ENCODE measurements at places on chromosomes 7 and 10. TPM values are rescaled to one million over a fixed set of nuclear protein-coding genes. Genes with fewer than 3 reads are reported as not detected.
A peak's percentile ranks its signal among the peaks of the same experiment; 100 is the strongest.

Gene UBTD1
- total RNA-seq: 2.0 TPM

Gene SEC61A2
- total RNA-seq: 9.5 TPM

Gene SPAG6
- not detected for total RNA-seq

Gene MUC3A
- total RNA-seq: 0.16 TPM

Gene DOCK4
- 2.1 TPM for total RNA-seq

Gene GRB10
- 3.7 TPM for total RNA-seq

Gene FFAR4
- not detected for total RNA-seq

Gene FAM24B
- 4.1 TPM for total RNA-seq

Gene CALML5
- not detected for total RNA-seq

Gene APBB1IP
- total RNA-seq: 41.8 TPM

Gene PNLIPRP2
- total RNA-seq: not detected

Gene SFTPA2
- 2.9 TPM for total RNA-seq

Gene TCAF2
- 19.7 TPM for total RNA-seq

Gene SPDYE1
- not detected for total RNA-seq

Gene BMPER
- total RNA-seq: not detected

Gene PON3
- not detected for total RNA-seq

Gene PKD2L1
- total RNA-seq: not detected

Gene TRPV6
- not detected for total RNA-seq

Gene BTBD16
- not detected for total RNA-seq

Gene ZCWPW1
- total RNA-seq: 4.2 TPM

- DNase-seq: no peak
Observed at GRCh38 chr10:78817361-78817760, 251.4 kb upstream of the ZMIZ1 start.

- no peak for DNase-seq
Observed at GRCh38 chr10:17220652-17221100, 7.4 kb upstream of the VIM start.

- peak; percentile 33 for DNase-seq
Observed at GRCh38 chr10:119199231-119199992, 8.0 kb upstream of the GRK5 start.

- no peak for DNase-seq
Observed at GRCh38 chr7:64651632-64652165, 14.2 kb upstream of the ZNF107 start.

GRCh38 chr7:123757095-123757494, 8.3 kb upstream of the WASL start:
- DNase-seq: no peak

GRCh38 chr10:62548686-62549085, 174.5 kb downstream of the ZNF365 start:
- DNase-seq: no peak

DNA sequence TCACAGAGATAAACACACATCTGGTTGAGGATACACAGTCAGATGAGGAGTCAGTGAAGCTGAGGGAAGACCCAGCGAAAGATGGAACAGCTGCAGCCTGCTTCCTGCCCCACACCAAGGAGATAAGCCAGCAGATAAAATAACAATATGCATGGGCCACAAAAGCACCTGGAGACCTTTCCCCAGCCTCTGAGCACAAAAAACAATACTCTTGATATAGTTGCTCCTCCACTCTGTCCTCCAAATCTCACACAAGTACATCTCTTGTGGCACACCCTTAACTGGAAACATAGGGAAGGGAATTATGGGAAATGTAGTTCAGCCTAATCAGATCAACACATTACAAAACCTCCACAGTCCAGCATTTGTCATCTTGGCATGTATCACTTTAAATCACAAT, 9.7 kb upstream of the FHIP2A start:
- no peak for DNase-seq

DNA sequence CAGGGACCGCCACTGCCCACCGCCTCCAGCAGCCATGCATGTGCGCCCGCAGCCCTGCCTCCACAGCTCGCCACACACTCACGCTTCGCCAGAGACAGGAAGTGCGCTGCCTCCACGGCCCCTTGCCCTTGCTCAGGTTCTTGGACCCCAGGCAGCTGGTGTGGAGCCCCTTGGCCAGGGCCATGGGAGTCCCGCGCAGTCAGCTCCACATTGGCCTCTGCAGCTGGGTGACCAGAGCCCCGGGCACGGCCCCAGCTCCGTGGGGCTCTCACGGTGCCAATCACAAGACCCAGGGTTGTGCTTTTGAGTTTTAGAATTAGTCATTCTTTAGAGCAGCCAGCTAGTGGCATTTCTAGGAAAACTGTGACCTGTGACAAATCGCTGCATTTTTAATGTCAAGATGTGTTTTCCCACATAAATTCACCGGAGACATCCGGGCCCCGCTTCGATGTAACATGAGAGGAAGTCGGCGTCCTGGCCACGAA, 4.3 kb upstream of the UTF1 start:
- no peak for DNase-seq

DNA sequence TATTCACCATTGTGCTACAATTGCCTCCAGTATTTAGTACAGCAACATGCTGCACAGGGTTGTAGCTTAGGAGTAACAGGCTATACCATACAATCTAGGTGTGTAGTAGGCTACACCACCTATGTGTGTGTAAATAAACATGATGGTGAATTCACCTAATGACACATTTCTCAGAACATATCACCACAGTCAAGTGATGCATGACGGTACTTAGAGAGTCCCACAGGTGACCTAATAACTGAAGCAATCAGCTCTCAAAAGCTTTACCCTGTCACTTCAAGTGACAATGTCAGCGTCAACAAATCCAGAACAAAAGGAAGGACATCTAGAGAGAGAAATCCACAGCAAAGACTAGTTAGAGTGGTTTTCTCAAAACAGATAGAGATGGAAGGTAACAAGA, 38.8 kb downstream of the CCNJ start:
- no peak for DNase-seq

DNA sequence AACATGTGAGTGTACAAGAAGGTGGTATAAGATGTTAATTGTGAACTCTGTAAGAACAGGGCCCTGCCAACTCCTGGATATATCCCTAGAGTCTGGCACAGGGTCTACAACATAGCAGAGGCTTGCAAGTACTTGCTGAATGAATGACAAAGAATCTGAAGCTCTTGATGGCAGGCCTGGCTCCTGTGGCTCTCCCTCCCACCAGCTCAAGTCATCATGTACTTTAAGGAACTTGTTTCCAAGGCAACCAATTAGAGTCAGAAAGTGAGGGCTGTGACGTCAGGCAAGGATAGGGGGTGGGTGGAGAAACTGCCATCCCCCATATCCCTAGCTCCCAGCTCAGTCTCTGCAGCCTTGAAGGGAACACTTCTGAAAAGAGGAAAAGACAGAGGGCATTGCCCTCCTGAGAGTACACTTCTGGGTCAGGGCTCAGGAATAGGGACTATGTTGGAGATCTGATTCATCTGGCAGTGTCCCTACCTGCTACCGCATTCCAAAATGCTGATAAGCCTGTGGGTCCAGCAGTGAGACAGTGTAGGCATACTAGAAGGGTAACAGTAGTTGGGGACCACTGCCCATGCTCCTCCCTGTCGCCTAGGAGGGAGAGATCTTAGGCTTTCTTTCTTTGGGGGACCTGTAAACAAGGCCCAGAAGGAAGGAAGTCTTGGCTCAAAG, 34.6 kb upstream of the BTRC start:
- no peak for DNase-seq

- DNase-seq: no peak
Observed at GRCh38 chr10:123455861-123456260, 210.3 kb upstream of the GPR26 start.

- DNase-seq: no peak
Observed at GRCh38 chr10:104096692-104097091, 11.0 kb upstream of the COL17A1 start.

- no peak for DNase-seq
Observed at GRCh38 chr10:62113680-62114079, 155.0 kb downstream of the RTKN2 start.

GRCh38 chr10:88165849-88166271, 302.4 kb downstream of the PTEN start:
- DNase-seq: no peak

DNA sequence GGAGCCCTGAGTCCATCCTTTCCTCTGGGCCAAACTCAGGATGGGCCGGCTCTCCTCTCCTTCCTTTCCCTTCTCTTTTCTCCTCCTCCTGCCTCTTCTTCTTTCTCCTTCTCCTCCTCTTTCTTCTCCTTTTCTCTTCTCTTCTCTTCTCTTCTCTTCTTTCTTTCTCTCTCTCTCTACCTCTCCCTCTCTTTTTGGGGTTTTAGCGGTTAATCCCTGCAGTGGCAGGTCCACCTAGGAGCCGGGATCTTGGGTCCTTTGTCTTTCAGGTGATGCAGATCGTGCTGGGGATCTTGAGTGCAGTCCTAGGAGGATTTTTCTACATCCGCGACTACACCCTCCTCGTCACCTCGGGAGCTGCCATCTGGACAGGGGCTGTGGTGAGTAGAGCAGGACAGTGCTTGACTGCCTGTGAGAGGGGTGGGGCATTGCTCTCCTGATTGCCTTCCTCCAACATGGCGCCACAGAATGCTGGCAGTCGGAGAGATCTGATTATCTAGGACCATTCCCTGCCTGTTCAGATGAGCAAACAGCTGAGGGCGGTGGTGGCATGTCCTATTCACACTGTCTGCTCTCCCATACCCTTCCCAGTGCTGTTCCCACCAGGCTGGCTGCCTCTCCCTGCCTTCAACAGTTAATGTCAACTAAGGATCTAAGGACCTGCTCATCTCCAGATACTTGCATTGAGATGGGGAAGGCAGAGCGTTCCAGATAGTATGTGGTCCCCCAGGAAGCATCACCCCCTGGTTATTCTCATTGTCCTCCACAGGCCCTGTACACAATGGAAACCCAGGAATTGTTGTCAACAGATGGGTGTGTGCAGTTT, 1.6 kb downstream of the TMEM176A start:
- no peak for DNase-seq

- no peak for DNase-seq
Observed at GRCh38 chr10:117364110-117364960, 10.9 kb downstream of the PDZD8 start.

- no peak for DNase-seq
Observed at GRCh38 chr10:114686013-114686412, 27.9 kb upstream of the ABLIM1 start.

- DNase-seq: no peak
Observed at GRCh38 chr10:120490288-120490687, 33.3 kb downstream of the PLPP4 start.

DNA sequence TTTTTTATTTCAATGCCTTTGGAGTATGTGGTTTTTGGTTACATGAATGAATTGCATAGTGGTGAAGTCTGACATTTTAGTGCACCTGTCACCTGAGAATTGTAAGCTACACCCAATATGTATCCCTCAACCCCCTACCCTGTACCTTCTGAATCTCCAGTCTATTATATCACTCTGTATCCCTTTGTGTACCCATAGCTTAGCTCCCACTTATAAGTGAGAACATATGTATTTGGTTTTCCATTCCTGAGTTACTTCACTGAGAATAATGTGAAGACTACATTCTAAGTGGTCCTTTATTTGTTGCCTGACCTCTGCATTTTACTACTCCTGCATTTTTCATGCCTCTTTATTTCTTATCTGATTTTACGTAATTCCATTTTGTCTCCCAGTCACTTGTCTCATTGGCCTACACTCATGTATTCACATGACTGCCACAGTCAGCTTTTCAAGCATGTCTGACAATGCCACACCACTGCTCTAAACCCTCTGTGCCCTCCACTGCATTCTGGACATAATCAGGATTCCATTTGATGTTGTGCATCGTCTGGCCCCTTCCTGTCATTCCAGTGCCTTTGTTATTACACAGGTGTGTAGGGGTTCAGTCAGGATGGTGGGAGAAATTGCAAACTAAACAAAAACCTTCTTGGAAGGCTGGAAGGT, 1325.5 kb downstream of the XPNPEP1 start:
- DNase-seq: no peak

DNA sequence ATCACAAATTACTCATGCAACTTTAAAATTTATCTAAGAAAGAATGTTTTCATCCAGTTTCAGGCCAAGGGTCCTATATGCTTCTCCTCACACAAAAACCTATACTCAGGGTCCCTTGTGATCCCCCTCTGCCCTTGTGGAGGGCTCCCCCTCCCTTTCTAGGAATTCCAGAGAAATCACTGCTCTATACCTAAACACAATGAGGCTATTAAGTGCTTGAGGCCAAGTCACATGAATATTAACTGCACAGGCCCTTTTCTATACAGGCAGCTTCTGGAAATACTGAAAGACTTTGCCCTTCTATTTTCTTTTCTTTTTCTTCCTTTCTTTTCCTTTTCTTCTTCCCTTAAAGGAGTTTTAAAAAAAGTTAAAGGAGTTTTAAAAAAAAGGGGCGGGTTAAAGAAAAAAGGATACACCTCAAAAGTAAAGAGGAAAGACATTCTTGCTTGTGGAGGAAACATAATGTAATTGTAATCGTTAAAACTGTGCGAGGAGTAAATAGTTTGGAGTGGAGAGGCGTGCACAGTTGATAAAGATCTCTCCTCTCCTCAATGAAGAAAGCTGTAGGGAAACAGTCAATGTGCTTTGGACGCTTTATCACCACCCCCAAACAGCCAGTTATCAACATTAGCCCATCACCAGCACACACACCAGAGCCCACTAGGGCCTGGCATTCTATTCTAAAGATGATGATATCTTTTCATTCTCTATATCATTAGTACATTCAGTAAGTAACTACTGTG, 16.4 kb downstream of the GRB10 start:
- no peak for DNase-seq

DNA sequence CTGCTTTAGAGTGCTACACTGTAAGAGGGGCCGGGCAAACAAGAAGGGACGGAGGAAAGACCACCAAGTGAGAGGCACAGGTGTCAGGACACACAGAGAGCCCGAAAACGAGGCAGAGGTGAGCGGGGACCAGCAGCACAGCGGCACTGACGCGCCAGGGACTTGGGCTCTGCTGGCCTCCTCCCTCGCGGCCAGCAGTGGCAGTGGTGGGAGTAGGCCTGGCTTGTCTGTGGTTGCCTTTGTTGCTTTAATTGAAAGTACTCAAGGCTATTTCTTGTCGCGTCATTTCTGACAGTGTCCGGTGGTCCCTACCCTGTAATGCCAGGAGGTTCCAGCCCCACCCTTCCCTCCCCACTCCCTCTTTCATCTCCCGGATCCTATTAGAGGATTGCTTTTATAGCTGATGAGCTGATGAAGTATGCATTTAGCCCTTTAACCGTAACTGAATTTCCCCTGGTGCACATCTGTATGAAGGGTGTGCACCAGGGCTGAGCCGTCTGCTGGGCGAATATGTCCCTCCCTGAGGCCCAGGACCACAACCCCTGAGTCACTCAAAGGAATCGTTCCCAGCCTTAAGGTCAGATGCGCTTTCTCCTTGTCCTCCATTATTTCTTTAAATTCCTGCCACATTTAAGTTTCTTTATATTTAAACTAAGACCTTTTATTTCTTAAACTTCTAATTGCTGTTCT, 39.5 kb upstream of the FAM20C start:
- DNase-seq: no peak

- no peak for DNase-seq
Observed at GRCh38 chr10:94450782-94451181, 48.4 kb downstream of the TBC1D12 start.

DNA sequence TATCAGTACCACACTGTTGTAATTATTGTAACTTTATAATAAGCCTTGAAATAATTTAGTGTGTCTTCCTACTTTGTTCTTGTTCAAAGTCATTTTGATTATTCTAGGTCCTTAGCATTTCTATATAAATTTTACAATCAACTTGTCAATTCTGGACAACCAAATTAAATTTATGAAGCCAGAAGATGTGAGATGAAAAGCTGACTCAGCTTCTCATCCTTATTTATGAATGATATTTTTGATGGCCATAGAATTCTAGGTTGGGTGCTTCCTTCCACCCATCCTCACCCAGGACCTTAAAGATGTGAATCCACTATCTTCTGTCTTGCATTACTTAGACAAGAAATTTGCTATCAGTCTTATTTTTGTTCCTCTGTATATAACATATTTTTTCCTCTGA, 261.1 kb downstream of the GFRA1 start:
- no peak for DNase-seq

- DNase-seq: no peak
Observed at GRCh38 chr10:129272866-129273650, 194.0 kb upstream of the MGMT start.
